ENCODE measurements at places on chromosomes 16 and 17.
A peak's percentile ranks its signal among the peaks of the same experiment; 100 is the strongest.

DNA sequence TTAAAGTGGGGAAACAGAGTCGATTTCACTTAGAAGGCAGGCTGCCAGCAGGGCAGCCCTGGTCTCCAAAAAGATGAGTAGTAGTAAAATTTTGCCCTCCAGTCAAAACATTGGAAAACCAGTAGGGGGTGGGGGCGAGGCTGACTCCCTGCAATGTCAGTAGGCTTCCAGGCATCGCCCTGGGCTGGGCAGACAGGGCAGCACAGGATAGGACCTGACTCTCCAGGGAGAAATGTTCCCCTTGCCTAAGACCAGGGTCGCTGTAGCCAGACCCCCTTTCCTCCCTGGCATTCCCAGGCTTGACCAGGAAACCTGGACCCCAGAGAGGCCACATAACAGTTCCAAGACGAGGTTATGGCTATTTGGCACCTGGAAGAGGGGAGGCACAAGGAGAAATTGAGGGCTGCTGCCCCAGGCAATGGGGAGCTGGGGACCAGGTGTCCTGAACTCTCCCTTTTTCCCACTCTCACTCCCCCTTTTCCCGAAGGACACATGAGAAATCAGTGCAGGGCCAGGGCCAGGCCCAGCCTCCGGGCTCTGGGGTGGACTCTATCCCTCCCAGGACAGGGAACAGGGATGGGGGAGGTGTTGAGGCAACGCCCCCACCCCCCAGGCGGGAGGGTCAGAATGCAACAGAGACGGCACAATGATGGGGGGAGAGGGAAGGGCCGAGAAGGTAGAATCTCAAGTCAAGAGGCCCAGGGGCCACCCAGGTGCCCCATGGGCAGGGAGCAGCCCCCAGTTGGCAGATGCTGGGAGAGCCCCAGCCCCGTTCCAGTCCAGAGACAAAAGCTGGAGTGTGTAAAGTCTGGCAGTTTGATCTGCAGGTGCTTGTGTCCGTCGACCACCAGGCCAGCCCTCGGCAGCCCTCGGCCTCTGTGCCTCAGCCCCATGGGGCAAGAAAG, 4.5 kb upstream of the SAMD14 start:
- DNase-seq = no peak

DNA sequence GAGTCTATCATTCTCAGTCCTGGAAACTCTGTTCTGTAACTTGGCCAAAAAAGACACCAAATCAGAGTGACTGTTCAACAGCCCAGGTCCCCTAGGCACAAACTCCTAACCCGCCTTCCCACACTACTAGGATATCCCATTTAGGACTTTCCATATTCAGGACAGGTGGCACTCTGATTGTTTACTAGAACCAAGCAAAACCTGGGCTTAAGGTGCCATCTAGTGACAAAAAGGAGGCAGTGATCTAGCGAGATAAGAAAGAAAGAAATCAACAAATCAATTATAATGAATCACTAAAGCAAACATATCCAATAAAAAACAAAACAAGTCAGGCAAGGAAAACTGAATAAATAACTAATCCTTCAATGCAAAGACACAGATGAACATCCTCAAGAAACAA, 203.9 kb downstream of the CEP112 start:
- no peak for DNase-seq

- DNase-seq = no peak
These were observed 907 bp upstream of the ESRP2 start for GRCh38 chr16:68236826-68237242.

DNA sequence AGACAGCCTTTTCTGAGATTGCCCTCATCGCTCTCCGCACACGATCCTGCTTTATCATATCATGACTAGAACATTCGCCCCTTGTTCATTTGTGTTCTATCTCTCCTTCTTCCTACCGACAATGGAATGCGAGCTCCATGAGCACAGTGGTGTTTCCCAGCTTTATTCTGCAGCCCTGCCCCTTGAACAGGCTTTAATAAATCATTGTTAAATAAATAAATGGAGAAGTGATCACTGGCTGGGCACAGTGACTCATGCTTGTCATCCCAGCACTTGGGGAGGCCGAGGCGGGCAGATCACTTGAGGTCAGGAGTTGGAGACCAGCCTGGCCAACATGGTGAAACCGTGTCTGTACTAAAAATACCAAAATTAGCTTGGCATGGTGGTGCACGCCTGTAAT, 1063.3 kb upstream of the EEF2KMT start:
- no peak for DNase-seq

GRCh38 chr17:31802502-31802901, 56.5 kb downstream of the COPRS start:
- DNase-seq = no peak

DNA sequence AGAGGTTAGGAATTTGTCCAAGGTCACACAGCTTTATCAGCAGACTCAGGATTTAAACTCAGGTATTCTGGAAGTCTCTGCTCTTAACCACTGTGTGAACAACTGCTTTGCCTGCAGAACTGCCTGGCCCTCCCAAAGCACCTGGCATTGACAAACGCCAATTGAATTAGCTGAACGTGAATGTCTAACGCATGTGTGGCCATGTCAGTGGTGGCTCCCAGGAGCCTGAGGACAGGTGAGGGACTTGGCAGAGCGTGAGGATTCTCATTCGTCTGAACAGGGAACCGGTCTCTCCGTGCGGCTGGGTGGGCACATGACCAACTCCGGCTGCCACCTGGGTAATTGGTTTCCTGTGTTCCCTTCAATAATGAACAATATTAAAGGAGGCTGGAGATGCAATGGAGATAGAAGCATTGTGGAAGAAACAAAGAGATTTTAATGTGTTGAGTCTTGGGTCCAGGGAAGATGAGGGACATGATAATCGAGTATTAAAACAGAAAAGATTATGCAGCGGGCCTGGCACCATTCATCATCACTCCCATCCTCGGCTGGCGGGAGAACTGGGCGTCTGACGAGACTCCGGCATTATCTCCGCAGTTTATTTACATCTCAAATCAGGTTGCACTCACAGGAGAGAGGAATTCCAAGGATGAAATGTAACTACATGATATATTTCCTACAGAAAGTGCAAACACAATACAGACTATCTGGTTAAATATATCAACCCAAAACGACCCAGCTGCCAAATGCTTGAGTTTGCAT, 113.5 kb downstream of the NPIPB5 start:
- no peak for DNase-seq

DNA sequence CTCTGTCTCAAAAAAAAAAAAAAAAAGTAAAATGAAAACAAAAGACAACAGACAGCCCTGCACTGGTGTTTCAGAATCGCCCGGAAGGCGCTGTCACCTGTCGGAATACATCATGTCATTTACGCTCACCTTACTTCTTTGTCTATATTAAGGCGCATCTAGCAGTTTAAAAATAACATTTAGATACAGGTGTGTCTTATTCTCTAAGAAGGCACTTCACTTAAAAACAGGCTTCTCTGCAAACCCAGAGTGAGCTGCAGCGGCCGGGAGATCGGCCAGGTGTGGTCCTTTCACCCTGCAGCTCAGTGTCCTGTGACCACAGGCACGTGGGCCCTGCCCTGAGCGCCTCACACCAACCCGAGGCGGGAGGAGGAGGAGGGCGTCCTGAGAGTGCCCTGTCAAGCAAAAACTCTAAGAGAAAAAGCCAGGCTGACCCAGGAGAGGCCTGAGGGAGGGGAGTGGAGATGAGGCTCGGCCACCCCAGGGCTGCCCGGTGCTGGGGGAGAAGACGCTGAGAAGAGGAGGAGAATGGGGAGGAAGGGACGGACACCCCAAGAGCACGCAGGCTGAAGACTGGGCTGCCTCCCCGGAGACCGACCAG, 3.3 kb upstream of the LMF1 start:
- no peak for DNase-seq

DNA sequence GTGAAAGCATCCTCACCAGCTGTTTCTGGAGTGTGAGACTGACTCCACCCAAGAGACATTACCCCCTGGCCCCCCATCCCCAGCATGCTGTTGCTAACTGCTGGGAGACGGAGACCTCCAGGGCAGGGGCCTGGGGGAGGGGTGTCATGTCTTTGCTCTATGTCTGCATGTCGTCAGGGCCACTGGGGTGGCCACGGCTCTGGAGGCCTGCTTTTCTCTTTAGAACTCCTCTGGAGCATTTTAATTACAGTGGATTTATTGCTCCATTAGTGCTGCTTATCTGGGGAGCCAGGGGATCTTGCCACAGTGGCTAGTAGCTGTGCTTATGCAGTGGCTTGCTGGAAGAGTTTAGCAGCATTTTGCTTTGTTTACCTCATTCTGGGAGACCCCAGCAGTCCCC, 32.3 kb downstream of the CLEC16A start:
- no peak for DNase-seq

GRCh38 chr17:60304502-60304901, 87.4 kb downstream of the USP32 start:
- no peak for DNase-seq

DNA sequence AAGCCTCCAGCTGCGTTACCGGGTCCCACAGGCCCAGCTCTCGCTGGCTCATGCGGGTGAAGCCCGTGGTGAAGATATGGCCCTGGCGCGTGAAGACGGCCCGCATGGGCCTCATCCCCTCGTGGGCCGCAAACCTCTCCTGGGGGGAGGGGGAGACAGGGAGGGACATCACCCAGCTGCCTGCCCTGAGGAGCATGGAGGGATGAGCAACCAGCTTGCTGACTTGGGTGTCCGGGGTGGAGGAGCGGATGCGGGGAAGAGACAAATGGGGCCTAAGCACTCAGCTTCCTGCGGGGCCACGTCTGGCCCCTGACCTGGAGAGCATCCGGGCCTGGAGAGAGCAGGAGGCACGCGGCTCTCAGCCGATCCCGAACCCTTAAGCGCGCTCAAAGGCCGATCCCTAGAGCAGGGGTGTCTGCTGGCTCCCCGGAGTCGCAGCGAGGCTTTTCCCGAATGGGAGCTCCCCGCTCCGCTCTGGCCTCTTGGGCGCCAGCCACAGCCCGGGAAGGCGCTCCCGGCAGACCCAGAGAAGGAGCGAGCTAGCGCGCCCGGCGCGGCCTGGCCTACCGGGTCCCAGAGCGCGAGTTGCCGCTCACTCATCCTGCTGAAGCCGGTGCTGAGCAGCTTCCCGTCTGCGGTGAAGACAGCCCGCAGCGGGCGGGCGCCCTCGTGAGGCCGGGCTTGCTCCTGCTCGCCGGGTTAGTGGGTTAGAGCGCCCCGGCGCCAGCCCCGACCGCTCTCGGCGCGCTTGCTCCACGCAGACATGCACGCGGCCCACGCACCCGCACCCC, 5.0 kb downstream of the CORO6 start:
- peak; percentile 87 for DNase-seq

DNA sequence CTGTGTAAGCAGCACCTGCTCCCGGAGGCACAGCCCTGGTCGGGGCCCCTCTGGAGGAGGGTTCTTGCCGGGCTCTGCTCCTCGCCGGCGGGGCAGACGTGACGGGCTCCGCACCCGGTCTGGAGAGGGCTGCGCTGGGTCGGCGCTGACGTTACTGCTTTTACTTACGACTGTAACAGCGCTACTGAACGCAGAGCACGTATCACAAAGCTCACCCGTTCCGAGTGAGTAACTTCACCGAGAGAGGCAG, 1.3 kb upstream of the RAB40C start:
- no peak for DNase-seq

DNA sequence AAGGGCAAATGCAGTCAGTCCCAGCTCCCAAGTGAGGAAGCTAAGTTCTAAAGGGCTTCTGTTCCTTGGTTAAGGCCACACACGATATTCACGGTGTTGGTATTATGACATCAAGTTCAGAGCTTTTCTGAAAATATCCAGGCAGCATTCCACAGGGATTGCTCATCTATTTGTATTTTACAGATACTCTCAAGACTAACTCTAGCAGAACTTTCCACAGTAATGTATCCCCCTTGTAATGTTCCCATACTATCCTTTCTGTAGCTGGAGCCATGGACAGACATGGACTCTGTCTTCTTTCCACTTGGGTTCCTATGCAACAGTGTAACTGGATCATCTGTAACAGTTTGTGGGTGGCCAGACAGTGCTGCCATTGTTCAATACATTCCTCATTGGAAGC, 13.5 kb downstream of the SDR42E1 start:
- DNase-seq = no peak

DNA sequence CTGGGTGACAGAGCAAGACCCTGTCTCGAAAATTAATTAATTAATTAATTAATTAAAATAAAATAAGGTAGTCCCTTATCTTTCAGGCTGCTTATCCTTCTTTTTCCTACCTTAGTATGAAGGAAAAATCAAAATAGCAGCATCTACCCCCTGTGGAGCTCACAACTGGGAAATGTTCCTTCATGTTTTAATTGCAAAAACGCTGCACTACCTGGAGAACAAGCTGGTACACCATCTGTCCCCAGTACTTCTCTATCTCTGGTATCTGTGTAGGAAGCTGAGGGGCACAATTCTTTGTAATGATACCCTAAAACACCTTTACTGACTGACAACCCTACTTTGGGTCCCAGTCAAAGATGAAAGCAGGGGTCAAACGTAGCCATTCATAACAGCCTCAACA, 55.1 kb upstream of the MNT start:
- no peak for DNase-seq

DNA sequence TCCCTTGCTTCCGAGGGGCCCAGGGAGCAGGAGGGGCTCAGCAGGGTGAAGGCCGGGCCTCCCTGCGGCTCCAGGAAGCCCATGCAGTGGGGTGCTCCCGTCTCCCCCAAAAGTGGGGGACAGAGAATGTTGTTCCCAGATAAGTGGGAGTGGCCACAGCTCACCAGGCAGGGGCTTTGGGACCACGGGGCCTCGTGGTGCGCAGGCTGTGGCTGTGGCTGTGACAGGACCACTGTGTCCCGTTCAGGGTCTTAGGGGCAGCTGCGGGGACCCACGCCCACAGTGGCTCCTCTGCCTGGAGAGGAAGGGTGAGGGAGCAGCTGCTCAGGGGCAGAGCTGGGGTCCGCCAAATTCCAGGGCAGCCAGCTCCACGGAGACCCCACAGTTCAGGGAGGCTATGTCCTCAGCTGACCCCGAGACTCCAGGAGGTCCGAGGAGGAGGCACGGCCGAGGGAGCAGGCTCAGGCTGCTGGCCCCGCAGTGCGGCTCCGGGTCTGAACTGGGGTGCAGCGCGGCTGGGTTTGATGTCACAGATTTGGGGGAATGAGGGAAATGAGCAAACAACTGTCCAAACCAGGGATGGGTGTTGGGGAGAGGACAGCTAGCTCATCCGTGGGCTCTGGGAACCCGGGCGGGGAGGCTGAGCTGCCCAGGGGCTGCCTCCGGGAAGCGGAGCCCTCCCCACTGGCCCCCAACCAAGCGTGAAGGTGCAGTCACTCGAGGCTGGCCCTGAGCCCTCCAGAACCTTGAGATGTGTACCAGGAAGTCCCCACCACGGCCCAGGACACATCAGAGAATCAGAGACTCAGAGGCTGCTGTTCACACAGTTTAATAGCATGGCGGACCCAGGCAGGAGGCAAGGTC, 23.4 kb downstream of the TPSD1 start:
- DNase-seq = no peak

GRCh38 chr17:16272111-16272840, 55.3 kb downstream of the PIGL start:
- no peak for DNase-seq

- peak; percentile 88 for DNase-seq
These were observed 6.8 kb upstream of the NOTUM start for GRCh38 chr17:81967533-81968395.

Data from CD4-positive, alpha-beta T cell treated with Interleukin-4 for 4 hours (primary cell).